ENCODE measurements at places on chromosomes 2 and 18. TPM values are rescaled to one million over a fixed set of nuclear protein-coding genes. Genes with fewer than 3 reads are reported as not detected.

Gene COL3A1
- total RNA-seq: not detected

Gene ALPP
- total RNA-seq: not detected

Gene LAMA1
- not detected for total RNA-seq

Gene BMP10
- not detected for total RNA-seq

Gene PDE1A
- 0.15 TPM for total RNA-seq

Gene DCDC2C
- total RNA-seq: not detected

Gene USP34
- total RNA-seq: 376 TPM

Gene ECEL1
- not detected for total RNA-seq

Gene GLI2
- total RNA-seq: not detected

Gene GKN2
- total RNA-seq: not detected

Gene SNORC
- 1.9 TPM for total RNA-seq

Gene RAB6D
- not detected for total RNA-seq

Gene ARHGEF4
- not detected for total RNA-seq

Gene RNASEH1
- 33.9 TPM for total RNA-seq

- no peak for DNase-seq
Measured at GRCh38 chr2:234986876-234987720, 35.3 kb downstream of the SH3BP4 start.

GRCh38 chr2:218569661-218570500 is 1.2 kb downstream of the CNOT9 start:
- peak; percentile 50 for DNase-seq

- DNase-seq: no peak
Measured at GRCh38 chr2:37375741-37376288, 31.4 kb downstream of the QPCT start.

- DNase-seq: no peak
Measured at GRCh38 chr2:178241844-178242551, 47.7 kb downstream of the OSBPL6 start.

DNA sequence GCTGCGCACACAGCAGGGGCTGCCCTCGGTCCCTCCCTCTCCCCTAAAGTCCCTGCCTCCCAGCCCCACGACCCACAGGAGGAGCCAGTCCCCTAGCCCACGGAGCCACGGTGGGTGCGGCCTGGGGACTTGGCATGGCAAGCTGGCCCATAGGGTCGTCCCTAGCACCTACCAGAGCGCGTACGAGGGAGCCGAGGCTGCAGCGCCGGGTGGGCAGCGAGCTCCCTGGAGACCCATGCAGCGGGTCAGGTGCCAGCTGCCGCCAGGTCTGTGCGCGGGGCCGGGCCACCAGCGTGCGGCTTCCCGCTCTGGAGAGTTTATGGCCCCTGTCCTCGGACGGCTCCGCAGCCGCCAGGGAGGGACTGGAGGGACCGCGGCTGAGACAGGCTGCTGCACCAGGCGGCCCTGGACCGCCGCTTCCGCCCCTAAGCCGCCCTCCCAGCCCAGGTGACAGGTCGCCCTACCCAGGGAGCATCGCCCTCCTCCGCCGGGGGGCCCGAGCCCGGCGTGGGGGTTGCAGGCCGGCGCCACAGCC is 273.6 kb downstream of the CCDC74A start:
- no peak for DNase-seq

DNA sequence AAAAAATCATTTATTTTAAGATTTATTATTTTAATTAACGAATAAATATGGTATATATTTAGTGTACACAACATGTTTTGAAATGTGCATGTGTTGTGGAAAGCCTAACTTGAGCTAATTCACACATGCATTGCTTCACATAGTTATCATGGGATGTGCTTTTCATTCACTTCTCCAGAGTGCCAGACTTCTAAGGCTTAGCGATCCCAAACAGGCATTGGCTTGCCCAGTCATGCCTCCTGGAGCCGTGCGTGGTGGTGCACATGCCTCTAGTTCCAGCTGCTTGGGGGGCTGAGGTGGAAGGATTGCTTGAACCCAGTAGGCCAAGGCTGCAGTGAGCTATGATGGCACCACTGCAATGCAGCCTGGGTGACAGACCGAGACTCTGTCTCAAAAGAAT is 40.5 kb downstream of the ARHGEF4 start:
- no peak for DNase-seq

DNA sequence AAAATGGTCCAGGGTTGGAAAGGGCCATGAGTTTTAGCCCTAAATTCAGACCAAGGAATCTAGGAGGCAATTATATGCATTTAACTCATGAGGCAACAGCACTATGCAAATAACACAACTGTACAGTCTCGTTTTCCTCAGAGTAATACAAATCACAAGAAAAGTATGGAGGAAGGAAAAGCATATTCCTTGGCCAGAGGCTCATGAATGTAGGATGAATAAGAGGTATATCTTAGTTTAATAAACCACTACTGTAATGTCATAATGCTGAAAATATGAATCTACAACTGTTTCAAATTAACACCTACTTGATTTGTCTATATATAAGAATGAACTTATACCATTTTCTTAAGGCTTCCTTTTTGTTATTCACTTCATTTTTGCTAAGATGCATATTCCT is 252.5 kb upstream of the TANK start:
- DNase-seq: no peak

DNA sequence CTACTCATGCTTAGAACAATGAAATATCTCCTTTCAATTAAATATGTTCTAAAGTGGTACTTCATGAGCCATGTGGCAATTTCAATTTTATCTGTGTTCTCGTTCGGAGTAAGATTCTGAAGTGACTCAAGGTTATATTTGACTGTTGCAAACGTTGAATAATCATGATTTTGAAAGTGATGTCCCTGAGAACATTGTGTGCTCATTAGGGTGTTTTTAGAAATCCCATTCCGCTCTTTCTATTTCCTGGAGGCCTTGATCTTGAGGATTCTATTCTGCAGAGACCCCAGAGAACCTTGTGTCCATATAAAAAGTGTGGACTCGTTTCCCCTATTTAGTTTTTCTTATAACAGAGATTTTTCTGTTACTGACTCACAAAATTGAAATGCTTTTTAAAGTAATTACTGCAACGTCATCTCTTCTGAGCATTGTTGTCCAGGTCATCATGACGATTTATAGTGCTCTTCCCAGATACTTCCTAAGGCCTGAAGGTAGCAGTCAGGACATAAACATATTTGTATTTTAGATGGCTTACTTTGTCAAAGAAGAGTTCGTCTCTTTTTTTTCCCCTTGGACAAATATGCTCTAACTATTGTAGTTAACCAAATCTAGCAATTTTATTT is 27.2 kb downstream of the IL1R2 start:
- no peak for DNase-seq

DNA sequence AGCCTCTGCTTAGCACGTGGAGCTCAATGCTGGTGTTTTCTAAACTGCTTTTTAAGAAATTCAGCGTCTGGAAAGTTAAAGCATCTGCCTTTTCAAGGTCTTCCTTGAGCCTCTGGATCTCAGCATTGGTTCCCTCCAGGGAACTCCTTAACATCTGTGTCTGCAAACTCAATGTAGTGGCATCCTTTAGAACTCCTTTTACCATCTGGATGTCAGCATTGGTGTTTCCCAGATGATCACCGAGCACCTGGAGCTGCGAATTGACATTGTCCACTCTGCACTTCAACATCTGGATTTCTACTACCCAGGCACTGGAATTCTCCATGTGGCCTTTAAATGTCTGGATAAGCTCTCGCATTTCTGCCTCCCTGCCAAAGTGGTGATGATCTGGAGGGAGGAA is 3.7 kb downstream of the CLEC4F start:
- DNase-seq: no peak

GRCh38 chr2:119109866-119110265 is 48.7 kb downstream of the C1QL2 start:
- no peak for DNase-seq

- DNase-seq: no peak
Measured at GRCh38 chr18:29488617-29489016, 1311.7 kb upstream of the CDH2 start.

DNA sequence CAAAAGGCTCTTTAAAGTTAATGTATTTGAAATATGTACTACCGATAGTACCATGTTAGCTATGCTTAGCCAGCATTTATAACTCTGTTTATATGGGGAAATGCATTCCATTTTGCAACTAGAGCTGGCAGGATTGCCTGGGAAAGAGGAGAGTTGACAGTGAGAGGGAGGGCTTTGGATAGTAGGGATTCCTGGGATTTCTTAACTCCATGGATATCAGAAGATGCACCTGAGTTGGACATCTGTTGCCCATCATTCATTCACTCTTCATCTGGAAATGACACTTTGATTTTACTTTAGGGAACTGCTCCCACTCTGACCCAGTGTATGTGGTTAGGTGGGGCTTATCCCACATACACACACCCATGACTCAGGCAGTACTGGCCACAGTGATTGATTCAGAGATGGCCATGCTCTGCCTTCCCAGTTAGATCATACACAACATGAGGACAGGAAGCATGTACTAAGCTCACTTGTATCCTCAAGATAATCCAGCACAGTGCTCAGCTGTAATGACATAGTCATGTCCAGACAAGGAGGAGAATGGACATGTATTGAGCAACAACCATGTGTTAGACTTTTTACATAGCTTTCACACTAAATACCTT is 248.8 kb downstream of the MREG start:
- no peak for DNase-seq

- DNase-seq: peak; percentile 56
Measured at GRCh38 chr2:99442837-99443236, 47.0 kb downstream of the REV1 start.

- no peak for DNase-seq
Measured at GRCh38 chr2:207385903-207386302, 143.9 kb upstream of the CREB1 start.

DNA sequence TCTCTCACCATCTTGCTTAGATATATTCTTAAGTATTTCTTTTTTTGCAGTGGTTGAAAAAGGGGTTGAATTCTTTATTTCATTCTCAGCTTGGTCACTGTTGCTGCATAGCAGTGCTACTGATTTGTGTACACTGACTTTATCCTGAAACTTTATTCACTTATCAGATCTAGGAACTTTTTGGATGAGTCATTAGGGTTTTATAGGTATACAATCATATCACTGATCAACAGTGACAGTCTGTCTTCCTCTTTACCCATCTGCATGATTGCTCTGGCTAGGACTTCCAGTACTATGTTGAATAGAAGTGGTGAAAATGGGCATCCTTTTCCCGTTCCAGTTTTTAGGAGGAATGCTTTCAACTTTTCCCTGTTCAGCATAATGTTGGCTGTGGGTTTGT is 6.5 kb downstream of the STARD6 start:
- no peak for DNase-seq

DNA sequence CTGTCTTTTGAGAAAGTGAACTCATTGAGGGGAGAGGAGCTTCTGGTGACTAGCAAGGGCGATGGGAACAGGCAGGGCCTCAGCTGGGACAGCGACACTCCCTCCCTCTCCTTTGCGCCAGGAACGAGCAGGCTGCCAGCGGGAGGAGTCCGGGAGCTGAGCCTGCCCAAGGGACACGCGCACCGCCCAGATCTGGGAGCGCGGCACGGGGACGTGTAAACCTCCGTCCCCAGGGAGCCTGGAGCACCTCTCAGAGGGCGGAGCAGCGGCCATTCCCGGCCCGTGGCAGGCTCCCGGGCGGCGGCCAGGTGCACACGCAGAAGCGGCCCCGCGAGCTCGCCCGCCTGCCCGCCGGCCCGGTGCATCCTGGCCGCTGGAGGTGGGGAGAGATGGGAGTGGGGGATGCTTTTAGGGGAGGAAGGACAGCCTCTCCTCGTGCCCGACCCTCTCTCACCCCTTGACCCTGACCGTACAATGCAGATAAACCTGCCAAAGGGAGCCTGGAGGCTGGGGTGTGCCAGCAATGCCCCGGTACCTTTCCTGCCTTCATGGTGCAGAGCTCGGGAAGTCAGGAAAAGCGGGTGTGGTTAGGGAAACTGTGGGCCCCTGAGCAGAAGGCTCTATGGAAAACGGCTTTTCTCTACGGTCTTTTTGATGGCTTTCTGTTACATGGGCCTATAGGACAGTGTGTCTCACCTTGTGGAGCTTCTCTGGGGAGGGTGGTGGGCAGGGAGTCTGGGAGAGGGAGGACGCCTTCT is 2.2 kb downstream of the AQP4 start:
- no peak for DNase-seq

GRCh38 chr18:730692-731091 is 18.3 kb upstream of the ENOSF1 start:
- DNase-seq: peak; percentile 14

DNA sequence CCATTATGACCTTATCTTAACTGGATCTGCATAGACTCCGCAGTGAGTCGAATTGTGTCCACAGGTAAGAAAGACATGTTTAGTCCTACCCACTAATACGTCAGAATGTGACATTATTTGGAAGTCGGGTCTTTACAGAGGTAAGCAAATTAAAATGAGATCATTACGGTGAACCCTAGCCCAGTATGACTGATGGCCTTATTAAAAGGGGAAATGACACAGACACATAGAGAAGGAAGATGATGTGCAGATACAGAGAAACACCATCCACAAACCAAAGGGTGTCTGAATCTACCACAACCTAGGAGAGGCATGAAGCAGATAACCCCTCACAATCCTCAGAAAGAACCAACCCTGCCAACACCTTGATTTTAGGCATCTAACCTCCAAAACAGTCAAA is 135.6 kb downstream of the GALNT1 start:
- peak; percentile 52 for DNase-seq

DNA sequence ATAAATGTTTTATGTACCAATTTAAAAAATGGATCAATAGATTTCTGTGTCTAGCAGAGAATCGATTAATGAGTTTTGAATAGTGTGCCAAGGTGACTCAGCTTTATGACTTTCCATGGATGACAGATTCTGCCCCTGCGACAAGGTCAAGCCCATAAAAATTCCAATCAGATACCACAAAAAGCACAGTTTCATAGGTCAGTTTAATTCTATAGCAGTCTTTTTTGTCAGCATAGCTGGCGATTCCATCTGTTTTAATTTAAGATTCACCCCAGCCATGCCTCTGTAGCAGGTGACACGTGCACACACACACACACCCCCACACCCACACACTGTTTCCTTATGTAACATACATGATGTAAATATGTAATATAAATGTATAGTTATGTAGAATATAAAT is 28.9 kb downstream of the RAB31 start:
- DNase-seq: no peak

DNA sequence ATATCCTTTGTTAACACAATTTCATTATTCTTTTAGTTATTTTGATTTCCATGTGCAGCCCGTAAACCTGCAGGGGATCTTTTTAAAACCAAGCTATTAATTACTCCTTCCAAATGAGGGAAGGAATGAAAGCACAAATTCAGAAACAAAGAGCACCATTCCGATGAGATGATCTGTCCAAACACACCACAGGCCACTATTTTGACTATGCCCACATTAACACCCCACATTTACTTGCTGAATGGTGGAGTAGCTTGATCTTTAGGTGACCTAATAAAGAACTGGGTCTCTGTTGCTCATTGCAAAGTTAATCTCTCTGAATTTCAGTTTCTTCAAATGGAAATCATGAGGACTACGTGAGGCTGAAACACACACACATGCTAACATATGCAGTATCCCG is 218.0 kb downstream of the IRS1 start:
- no peak for DNase-seq

GRCh38 chr2:200586644-200586975 is 796 bp downstream of the AOX1 start:
- DNase-seq: no peak

DNA sequence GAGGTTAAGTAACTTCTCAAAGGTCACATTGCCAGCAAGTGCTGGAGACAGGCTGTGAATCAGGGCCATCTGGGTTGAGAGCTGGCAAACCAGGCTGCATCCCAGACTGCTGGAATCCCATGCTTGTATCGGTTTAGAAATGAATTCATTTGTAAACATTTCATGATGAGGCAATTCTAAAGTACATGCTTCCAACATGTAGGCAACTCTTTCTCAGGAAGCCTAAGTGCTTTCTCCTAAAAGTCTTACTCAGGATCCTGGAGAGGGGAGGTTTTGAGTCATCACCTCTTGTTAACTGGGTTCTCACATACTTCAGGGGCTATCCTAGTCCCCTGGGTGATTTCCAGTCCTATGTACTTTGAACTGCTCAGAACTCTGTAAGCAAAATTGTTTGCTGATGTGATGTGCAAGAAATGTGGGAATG is 416.5 kb downstream of the MEIS1 start:
- DNase-seq: no peak
